ENCODE measurements at places on chromosomes 3 and 15.

- no peak for DNase-seq
These were observed at the start of the genes CCR5AS and CCRL2 for GRCh38 chr3:46406788-46407611. Gene CCR5AS, minus strand, starts transcription at chr3:46407066. Gene CCRL2, plus strand, starts transcription at chr3:46407259. Its CDS starts 821 bp downstream, at chr3:46408080.

GRCh38 chr3:64238971-64239667, 13.9 kb upstream of the PRICKLE2 start:
- no peak for DNase-seq

- DNase-seq = no peak
These were observed 36.7 kb upstream of the LHFPL4 start for GRCh38 chr3:9590282-9590791.

- DNase-seq = no peak
These were observed 45.4 kb downstream of the MAGI1 start for GRCh38 chr3:65993134-65993900.

DNA sequence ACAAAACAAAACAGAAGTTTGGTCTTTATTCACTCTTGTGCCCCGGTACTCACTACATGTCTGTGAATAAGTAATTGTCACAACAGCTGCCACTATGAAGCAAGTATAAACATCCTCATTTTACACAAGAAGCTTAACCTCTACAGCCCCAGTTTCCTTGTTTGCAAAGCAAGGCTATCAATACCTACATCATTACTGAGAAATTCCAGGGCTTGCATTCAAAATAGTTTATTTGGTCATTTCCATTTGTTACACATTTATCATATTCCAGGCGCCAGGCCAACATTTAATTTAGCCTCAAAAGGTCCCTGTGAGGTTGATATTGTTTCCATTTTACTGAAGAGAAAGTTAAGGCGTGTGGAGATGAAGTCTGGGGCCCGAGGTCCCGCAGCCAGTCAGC, 161.4 kb upstream of the LRTM1 start:
- no peak for DNase-seq

DNA sequence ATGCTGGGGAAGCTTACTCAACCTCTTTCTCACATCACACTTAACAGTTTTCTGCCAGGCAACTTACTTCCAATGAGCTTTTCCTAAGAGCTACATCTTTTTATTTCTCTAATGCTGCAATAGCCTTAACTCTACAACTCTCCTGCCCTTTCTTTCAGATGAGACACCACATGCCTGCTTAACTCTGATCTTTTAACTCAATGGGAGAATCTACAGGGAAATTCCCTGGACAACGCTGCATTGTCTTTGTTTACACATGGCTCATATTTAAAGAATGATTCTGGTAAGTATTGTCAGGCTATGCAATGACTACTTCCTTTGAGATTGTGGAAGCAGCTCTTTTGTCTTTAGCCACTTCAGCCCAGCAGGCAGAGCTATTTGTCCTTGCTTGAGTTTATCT, 353.1 kb upstream of the BCHE start:
- DNase-seq = no peak

DNA sequence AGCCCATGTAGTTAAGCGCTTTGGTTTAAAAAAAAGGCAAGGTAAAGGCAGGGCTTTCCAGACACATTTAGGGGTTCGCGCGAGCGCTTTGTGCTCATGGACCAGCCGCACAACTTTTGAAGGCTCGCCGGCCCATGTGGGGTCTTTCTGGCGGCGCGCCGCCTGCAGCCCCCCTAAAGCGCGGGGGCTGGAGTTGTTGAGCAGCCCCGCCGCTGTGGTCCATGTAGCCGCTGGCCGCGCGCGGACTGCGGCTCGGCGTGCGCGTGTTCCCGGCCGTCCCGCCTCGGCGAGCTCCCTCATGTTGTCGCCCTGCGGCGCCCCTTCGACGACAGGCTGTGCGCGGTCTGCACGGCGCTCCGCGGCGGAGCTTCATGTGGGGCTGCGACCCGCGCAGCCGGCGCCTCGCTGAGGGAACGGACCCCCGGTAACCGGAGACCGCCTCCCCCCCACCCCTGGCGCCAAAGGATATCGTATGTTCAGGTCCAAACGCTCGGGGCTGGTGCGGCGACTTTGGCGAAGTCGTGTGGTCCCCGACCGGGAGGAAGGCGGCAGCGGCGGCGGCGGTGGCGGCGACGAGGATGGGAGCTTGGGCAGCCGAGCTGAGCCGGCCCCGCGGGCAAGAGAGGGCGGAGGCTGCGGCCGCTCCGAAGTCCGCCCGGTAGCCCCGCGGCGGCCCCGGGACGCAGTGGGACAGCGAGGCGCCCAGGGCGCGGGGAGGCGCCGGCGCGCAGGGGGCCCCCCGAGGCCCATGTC, 927 bp downstream of the SMAD6 start:
- DNase-seq = no peak

DNA sequence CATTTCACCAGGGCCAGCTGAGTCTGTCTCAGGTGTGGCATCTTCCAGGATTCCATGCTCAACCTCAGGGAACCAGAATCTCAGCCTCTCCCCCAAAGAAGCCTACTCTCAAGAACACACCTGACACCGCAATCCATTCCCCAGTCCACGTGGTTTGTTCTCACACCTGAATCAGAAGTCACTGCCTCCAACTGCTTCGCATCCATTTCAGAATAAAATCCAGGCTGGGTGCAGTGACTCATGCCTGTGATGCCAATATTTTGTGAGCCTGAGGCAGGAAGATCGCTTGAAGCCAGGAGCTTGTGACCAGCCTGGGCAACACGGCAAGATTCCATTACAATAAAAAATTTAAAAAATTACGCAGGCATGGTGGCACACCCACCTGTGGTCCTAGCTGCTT, 212.2 kb downstream of the FOXP1 start:
- DNase-seq = no peak

GRCh38 chr15:46646490-46646889, 1011.7 kb downstream of the SQOR start:
- no peak for DNase-seq

GRCh38 chr3:32224016-32224516, 14.4 kb upstream of the CMTM8 start:
- no peak for DNase-seq

All from activated CD4-positive, alpha-beta T cell treated with anti-CD3 and anti-CD28 coated beads for 1 hour (primary cell).